ENCODE measurements at places on chromosomes 1 and 21.

- DNase-seq: no peak
Measured at GRCh38 chr1:245770156-245770555, 615.4 kb downstream of the KIF26B start.

GRCh38 chr21:45372732-45373355 is 32.1 kb upstream of the COL18A1 start:
- peak; percentile 10 for DNase-seq

DNA sequence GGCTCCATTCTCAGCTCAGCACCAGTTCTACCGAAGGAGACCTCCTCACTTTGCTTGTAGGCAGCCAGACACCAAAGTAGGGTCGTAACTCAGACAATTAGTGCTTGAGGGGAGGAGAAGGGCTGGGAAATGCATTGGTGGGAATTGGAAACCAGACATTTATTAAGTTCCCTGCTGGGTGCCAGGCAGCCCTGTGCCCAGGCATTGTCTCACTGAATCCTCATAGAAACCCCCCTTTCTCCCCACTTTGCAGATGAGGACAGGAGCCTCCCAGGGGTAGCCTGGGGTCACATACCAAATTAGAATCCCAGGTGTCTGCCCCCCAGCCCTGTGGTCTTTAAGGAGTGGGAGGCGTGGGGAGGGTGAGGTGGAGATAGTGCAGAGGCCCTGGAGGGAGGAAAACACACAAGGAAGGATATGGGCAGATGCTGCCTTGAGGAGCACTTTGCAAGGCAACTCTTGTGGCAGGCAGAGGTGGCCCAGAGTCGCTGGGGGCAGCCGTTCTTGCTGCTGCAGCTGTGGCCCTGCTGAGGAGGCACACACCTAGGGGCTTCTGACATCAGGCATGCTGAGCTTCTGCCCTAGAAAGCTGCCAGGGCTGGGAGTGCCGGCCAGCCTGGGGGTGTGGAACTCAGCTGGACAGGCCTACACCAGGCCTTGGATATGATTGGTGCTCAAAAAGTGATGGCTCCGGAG is 29.4 kb downstream of the CDK18 start:
- peak; percentile 15 for DNase-seq

DNA sequence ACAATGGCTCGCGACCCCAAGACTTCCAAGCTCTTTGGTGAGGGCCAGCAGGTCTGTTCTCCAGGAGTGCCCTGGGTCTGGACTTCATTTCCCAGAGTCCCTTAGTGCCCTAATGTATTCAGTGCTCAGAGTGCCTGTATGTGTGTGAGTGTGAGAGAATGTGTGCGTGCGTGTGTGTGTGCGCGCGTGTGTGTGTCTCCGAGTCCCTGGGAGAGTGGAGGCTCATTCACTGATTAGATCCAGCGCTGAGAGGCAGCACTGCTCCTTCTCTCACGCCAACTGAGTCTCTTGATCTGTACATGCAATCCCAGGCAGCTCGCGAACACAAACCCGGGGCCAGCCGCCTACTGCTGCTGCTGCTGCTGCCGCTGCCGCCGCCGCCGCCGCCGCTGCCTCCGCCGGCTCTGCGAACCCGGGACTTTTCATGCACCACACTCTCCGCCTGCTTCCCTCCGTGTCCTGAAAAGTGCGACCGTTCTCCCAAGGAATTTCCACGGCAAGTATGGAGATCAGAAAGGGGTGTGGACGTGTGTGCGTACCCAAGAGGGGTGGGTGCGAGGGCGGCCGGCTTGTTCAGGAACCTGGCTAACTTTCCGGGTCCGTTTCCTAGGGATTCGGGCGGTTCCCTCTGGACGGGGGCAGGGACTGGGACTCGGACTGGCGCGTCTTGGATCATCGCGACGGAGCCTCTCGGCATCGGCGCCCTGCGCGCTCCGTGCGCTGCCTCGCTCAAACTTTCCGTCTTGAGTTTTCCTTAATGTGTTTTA is at the start of gene RNF220:
RNF220 (plus strand) TSS at position 225 of the 767 bp plus-strand sequence.
- DNase-seq: peak; percentile 77

- no peak for DNase-seq
Measured at GRCh38 chr1:201636097-201636496, 97.2 kb downstream of the NAV1 start.

GRCh38 chr1:32406629-32407111 is 12.4 kb upstream of the BSDC1 start:
- DNase-seq: no peak

- no peak for DNase-seq
Measured at GRCh38 chr21:25176637-25177412, 430.5 kb downstream of the MRPL39 start.

- DNase-seq: peak; percentile 82
Measured at GRCh38 chr1:114353262-114353661, 157.7 kb downstream of the TRIM33 start.

GRCh38 chr1:160814856-160815255 is 18.9 kb downstream of the LY9 start:
- no peak for DNase-seq

DNA sequence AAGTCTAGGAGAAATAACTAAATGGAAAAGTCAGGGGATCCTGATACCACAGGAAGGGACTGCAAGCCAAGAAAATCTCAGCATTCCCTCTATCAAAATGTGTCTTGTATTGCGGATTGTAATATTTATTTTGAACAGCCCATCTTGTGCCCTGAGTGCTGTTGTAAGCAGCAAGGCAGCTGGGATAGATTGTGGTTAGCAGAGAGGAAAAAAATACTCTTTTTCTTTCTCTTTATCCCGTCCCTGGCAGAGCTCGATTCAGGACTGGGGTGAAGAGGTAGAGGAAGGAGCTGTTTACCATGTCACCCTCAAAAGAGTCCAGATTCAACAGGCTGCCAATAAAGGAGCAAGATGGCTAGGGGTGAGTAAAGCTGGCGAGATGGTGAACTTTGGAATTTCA is 1.2 kb downstream of the RGL1 start:
- DNase-seq: no peak

- peak; percentile 55 for DNase-seq
Measured at GRCh38 chr1:221478050-221478949, 263.6 kb downstream of the DUSP10 start.

- DNase-seq: no peak
Measured at GRCh38 chr1:245085508-245086095, 69.2 kb upstream of the KIF26B start.

DNA sequence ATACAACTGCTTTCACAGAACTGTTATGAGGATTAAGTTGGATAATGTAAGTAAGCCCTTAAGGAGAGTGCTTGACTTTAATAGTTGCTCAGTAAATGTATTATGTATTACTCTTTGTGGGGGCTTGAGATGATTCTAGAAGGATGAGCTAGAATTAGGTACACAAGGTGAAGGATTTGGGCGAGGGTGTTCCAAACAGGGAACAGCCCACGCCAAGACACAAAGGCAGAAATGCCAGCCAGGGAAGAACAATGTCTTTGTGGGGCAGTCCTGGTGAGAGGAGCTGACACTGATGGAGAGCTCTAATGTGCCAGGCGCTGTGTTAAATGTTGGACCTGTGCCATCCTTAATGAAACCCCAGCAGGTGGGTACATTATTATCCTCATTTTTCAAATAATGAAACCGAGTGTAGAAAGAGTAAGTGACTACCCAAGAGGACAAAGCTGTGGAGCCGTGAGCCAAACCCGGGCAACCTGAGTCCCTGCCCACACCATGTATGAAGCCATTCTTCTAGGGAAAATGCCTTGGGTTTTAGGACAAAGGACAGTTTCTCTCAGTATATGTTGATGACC is 362.4 kb downstream of the HHAT start:
- DNase-seq: no peak

- DNase-seq: no peak
Measured at GRCh38 chr1:216210081-216210480, 213.2 kb downstream of the USH2A start.

DNA sequence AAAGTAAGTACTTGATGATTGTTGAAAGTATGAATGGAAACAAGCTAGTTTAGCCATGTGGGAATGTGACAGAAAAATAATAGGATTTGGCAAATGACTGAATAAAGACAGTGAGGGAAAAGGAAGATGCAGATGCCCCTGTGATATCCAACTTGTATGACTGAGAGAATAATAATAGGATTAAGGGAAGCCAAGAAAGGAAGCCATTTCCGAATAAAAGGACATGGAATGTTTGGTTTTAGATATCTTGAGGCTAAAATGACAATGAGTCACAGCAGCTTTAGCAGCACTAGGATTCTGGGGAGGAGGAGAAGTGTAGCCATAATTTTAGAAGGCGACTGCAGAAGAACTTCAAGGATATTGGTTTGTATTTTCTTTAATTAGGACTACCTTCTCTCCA is 109.2 kb downstream of the TTLL7 start:
- DNase-seq: no peak

DNA sequence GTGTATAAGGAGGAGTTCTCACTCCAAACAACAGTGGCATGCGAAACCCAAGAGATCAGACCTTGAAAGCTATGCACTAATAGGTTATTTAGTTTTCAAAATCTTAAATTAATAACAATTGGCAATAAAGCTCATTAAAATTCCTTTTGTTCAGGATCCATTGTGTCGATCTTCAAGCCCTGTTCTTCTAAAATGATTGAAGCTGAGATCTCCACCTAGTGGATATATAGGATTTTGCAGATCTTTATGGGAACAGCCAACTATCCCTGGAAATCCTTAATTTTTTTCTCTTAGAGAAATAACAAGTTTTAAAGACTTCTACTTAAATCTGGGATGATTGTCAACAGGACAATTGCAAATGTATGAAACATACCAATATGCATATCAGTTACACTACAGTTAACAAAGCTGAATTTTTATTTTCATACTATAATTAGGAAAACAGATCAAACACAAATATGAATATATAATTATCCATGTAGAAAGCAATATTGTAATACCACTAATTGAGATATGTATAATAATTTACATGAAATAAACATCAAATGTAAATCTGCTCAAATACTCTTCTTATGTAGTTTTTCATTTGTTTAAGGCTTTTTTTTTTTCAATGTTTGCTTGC is 43.3 kb downstream of the LRRC53 start:
- DNase-seq: no peak

DNA sequence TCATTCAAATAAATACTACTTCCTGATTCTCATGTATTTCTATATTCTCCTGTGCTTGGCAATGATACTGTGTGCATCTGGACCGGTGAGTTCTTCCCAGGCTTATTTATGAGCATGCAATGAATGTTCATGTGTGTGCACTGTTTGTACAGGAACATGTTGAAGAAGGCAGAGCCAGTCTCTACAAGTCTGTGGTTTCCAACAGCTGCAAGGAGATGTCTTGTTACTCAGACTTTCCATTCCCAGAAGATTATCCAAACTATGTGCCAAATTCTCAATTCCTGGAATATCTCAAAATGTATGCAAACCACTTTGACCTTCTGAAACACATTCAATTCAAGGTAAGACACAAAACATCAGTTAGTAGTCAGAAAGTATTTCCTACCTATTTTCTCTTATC is 19.1 kb downstream of the FMO1 start:
- DNase-seq: no peak

- no peak for DNase-seq
Measured at GRCh38 chr1:212062832-212063438, 27.4 kb downstream of the DTL start.

DNA sequence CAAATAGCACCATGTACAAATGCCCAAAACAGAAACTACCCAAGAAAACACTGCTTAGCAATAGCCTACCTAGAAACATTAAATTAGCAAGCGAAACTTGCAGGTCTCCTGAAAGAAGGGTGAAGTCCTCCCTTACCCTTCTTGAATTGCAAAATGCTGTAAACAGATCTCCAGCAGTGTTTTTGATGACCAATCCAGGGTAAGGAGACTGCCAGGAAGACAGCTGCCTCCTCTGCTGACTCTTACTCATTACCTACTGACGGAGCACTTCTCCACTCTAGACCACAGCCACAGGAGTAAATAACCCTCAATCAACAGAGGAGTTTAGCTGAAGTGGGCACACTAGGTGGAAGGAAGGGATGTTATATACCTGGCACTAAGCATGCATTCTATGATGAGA is 32.2 kb upstream of the GADD45A start:
- DNase-seq: no peak

- no peak for DNase-seq
Measured at GRCh38 chr1:210525716-210526454, 197.2 kb downstream of the HHAT start.

GRCh38 chr1:228207381-228207810 is 448 bp upstream of the OBSCN start:
- DNase-seq: no peak

DNA sequence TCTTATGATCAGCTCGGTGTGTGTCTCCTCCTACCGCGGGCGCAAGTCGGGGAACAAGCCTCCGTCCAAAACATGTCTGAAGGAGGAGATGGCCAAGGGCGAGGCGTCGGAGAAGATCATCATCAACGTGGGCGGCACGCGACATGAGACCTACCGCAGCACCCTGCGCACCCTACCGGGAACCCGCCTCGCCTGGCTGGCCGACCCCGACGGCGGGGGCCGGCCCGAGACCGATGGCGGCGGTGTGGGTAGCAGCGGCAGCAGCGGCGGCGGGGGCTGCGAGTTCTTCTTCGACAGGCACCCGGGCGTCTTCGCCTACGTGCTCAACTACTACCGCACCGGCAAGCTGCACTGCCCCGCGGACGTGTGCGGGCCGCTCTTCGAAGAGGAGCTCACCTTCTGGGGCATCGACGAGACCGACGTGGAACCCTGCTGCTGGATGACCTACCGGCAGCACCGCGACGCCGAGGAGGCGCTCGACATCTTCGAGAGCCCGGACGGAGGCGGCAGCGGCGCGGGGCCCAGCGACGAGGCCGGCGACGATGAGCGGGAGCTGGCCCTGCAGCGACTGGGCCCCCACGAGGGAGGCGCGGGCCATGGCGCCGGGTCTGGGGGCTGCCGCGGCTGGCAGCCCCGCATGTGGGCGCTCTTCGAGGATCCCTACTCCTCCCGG is 1.5 kb downstream of the KCNC4 start:
- no peak for DNase-seq

- no peak for DNase-seq
Measured at GRCh38 chr1:25675729-25676476, 59.3 kb downstream of the MAN1C1 start.

DNA sequence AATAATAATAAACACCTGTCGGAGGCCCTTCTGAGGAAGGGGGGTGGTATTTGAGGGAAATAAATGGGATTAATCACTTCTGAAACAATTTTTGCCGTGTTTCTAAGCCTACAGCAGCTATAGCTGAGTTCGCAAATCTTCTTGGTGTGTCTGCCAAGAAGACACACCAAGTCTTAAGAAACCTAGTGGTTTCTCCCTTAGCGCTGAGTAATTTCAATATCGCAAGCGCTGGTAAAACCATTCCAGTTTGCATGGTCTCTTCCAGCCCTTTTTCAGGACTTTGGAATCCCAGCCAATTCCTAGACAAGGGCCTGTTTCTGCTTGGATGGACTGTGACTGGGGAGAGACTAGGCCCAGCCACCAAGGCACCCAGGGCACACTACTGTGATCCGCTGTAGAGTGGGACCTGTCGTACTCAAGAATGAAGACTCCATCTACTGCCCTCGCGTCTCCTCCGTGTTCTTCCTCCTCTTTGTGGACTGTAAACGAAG is 7.5 kb upstream of the LHX8 start:
- no peak for DNase-seq

- DNase-seq: no peak
Measured at GRCh38 chr1:239718997-239719628, 332.7 kb downstream of the CHRM3 start.

DNA sequence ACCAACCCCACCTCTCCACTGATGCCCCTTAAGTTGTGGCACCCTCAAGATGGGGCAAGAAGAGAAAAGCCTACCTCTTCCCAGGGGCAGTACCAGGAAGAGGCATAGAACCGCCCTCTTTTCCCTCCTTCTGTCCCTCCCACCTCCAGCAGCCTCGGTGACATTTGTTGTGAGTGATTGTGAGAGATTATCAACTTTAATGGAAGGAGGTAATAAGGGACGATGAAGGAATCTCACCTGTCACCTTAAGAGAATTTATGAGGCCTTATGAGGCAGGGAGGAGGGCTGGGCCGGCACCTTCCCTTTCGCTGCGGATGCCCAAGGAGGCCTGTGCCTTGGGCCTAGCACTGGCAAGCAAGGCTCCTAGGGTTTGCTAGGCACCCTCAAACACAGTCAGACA is 1.4 kb upstream of the ADGRB2 start:
- DNase-seq: no peak
